GM03348 (cell line): ENCODE measurements at places on chromosomes 16 and 17.

DNA sequence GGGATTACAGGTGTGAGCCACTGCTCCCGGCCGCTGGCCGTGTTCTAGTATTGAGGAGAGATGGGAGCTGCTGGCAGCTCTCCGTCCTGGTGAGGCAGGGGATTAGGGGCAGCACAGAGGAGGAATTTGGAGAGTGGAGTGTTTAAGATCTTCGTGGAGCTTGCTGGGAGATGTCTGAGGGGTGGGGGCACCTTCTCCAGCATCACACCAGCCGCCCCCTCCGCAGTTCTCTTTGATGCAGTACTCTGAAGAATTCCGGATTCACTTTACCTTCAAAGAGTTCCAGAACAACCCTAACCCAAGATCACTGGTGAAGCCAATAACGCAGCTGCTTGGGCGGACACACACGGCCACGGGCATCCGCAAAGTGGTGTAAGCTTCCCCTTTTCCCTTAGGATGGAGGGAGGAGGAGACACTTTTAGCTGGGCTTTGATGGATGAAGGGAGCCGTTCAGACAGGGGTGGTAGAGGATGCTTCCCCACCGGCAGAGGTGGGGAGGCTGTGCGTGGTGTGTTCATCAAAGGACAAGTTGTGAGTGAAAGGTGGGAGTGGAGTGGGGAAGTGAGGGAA is 11.9 kb downstream of the ITGAM start:
- DNase-seq, result no peak

DNA sequence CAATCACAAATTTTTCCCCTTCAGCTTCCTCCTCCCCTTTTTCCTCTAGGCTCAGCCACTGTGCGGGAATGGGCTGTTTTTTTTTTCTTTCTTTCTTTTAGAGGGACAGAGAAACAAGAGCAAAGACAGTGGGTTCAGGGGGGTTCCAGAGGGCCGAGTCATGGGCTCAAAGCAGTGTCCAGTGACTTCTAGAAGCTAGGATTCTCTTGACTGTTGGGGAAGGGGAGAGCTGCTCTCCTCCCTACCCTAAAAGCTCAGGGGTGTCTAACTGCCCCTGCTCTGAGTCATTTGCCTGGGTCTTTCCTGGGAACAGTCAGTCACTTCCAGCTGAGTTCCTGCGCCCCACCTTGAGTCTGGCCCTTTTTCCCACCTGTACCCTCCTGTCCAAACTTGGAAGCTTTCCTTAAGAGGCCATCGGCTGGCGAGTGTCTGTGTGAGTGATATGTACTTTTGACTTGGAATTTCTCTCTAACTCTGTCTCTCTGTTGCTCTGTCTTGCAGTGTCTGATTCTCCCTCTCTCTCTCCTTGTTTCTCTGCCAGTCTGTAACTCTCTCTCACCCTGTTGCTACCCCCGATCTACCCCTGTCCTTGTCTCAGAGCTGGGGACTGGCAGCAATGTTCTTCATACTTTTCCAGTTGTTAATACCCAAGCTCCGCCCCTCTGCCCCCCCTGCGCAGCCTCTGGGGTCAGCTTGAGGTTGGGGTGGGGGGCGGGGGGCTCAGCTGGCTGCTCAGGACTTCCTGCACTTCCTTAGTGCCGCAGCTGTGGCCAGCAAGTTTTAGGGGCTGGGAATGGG is 2.4 kb downstream of the THRA start:
- peak; percentile 43 for DNase-seq

- no peak for DNase-seq
Observed at GRCh38 chr16:19636436-19637267, 81.1 kb downstream of the VPS35L start.

DNA sequence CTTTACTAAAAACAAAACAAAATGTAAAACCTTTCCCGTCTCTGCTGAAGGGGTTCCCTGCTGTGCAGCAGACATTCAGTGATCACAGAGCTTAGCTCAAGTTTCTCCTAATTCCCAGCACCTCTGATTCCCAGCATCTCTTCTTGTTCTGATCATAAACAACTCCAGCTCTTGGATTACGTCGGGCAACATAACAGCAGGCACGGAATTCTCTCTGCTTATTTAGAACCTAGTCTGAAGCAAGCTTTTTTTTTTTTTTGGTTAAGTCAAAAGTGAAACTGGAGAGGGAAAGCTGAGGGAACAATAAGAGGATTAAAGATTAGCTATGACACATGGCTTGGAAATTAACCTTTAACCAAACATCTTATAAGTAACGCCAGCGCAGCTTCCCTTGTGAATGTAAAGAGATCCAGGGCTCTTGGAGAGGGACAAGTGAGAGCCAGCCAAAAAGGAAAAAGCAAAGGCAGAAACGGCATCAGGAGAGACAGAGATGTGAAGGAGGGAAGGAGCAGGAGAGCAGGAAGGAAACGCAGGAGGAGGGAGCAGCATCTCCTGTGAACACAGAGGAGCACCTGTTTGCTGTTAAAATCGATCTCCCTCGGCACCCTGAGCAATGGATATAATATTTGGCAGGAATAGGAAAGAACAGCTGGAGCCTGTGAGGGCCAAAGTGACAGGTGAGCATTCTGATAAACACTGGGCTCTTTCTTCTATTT is at the start of gene BCO1:
BCO1 (plus strand) TSS at position 394 of the 716 bp plus-strand sequence; CDS start at position 614, 220 bp downstream.
- DNase-seq, result peak; percentile 38

GRCh38 chr17:76566988-76567431 is 18.6 kb downstream of the ST6GALNAC2 start:
- no peak for DNase-seq

GRCh38 chr16:66197668-66198278 is 168.7 kb upstream of the CDH5 start:
- no peak for DNase-seq

GRCh38 chr17:5283571-5284315 is 1.7 kb downstream of the RABEP1 start:
- DNase-seq, result no peak

DNA sequence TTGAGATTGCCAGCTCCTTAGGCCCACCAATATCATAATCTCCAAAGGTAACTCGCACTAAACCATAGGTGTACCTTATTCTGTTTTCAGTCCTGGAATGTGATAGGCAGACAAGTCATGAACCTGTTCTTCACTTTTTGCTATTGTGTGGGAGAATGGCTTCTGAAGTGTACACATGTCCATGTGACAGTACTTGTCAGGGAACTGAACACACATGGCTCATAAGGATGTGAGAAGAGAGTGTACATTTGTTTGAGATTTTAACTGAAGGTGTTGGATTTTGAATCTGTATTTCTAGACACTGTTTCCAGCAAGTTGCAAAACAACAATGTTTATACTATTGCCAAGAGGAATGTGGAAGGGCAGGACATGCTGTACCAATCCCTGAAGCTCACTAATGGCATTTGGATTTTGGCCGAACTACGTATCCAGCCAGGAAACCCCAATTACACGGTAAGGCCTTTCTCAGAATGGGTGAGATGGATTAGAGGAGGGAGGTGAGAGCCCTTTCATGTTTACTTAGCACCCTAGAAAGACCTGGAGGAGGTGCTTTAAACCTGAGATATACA is 14.5 kb upstream of the RASL10B start:
- no peak for DNase-seq

DNA sequence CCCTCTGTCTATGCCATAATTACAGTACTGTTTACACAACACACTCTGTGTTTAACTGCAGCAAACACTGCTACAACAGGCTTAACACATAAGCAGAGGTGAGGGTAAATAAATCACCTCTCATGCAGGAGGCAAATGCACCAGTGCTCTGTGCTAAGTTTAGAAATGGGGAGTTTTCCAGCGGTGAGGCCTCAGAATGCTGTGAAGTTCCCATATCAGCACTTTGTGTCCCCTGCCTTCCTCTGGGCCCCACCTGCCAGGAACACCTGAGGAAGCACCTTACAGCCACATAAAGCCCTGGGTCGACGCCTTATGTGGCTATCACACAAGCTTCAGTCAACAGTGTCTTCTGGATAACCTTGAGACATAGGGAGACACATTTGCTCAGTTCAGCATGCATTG is 304.5 kb downstream of the HAPSTR1 start:
- no peak for DNase-seq

- no peak for DNase-seq
Observed at GRCh38 chr16:83974475-83974874, 6.4 kb downstream of the NECAB2 start.

DNA sequence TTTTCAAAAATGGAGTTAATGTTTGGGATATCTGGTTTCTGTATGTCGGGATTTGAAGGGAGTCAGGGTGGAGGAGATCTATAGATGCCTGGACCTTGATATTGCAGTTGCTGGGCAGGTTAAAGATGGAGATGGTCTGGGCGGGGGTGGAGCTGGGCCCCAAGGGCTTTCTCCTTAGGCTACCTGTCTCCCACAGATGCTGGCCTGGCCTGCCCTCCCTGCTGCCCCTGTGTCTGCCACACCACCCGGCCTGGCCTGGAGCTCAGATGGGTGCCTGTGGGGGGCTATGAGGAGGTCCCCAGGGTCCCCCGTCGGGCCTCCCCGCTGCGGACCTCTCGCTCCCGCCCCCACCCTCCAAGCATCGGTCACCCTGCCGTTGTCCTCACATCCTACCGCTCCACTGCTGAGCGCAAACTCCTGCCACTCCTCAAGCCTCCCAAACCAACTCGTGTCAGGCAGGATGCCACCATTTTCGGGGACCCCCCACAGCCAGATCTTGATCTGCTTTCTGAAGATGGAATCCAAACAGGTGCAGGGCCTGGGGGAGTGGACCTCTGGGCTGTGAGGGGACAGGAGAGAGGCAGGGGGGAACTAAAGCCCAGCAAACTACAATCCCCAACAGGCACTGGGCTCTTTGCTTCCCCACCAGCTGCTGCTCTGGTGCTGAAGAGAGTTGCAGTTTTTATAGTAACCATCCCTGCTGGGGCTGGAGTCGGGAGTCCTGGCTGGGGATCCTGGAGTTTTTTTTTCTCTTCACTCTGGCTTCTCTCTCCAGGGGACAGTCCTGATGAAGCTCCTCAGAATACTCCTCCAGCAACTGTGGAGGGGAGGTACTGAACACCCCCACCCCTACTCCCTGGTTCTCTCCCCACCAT is 2.9 kb downstream of the ARHGEF15 start:
- DNase-seq, result no peak

GRCh38 chr16:31382485-31383161 is 10.5 kb upstream of the ITGAD start:
- DNase-seq, result peak; percentile 86

- DNase-seq, result peak; percentile 91
Observed at GRCh38 chr17:45218895-45219661, 2.6 kb upstream of the FMNL1 start.

- DNase-seq, result no peak
Observed at GRCh38 chr17:6677158-6677831, 25.7 kb downstream of the C17orf100 start.

DNA sequence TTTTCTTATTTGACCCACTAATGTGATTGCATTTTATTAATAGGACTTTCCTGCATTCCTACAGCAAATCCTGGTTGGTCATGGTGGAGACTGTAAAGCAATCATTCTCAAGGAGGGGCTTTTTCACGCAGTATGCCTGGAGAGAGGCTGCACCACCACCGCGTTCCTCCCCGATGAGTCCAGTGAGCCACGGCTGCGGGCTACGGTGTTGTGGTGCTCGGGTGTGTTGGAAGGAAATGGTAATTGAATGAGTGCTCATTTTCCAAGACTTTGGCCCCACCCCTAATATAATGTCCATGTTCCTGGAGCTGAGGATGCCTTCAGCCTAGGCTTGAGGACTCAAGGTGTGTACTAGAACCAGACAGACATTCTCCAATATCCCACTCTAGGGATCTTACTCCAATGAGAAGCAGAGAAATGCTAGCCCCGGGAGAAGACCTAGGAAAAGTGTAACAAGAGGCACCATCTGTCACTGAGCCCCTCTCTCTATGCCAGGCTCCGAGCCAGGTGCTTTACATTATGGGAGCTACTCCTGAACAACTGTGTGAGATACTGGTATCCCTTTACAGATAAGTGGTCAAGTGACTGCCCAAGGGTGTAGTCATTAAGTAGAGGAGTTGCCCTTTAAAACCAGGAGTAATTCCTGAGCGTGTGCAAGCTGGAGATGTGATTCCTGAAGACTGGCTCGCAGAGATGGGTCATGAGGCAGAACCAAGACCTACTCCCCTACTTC is 39.4 kb downstream of the HEATR6 start:
- no peak for DNase-seq

GRCh38 chr17:41367426-41368075 is 2.1 kb downstream of the KRT33B start:
- peak; percentile 84 for DNase-seq

- DNase-seq, result peak; percentile 77
Observed at GRCh38 chr16:85556456-85557082, 56.6 kb upstream of the GSE1 start.

DNA sequence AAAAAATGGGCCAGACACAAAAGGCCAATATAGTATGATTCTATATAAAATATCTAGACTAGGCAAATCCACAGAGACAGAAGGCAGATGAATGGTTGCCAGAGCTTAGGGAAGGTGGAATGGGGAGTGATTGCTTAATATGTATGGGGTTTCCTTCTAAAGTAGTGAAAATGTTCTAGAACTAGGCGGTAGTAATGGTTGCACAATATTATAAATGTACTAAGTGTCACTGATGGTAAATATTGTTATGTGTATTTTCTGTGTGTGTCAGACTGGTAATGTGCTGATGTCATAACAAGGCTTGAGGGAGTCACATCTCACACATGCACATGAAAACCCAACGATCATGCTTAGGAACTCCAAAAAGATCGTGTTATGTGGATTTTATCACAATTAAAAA is 106.9 kb upstream of the SIAH1 start:
- DNase-seq, result no peak

DNA sequence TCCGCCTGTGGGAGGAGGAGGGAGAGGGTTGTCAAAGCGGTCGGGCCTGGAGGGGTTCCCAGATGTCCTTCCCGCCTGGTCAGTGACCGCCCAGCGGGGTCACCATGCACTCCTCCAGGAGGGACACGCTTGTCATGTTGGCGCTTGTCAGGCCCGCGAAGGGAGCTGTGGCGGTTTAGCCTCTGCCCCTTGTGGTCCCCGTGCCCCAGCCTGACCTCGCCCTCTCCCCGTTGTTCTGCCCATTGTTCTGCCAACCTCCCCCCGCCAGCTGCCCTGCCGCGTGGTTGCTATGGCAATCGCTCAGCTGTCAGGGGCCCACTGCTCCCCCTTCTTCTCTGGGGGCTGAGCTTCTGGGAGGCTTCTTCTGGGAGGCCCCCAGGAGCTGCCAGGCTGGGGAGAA is 146.4 kb upstream of the CIBAR2 start:
- DNase-seq, result no peak

GRCh38 chr17:55585629-55586028 is 74.4 kb upstream of the SMIM36 start:
- no peak for DNase-seq

- DNase-seq, result no peak
Observed at GRCh38 chr16:11587643-11588247, 1.0 kb upstream of the LITAF start.
